Astrocyte (in vitro differentiated cells and primary cell): ENCODE measurements at places on chromosomes 7 and 10.

DNA sequence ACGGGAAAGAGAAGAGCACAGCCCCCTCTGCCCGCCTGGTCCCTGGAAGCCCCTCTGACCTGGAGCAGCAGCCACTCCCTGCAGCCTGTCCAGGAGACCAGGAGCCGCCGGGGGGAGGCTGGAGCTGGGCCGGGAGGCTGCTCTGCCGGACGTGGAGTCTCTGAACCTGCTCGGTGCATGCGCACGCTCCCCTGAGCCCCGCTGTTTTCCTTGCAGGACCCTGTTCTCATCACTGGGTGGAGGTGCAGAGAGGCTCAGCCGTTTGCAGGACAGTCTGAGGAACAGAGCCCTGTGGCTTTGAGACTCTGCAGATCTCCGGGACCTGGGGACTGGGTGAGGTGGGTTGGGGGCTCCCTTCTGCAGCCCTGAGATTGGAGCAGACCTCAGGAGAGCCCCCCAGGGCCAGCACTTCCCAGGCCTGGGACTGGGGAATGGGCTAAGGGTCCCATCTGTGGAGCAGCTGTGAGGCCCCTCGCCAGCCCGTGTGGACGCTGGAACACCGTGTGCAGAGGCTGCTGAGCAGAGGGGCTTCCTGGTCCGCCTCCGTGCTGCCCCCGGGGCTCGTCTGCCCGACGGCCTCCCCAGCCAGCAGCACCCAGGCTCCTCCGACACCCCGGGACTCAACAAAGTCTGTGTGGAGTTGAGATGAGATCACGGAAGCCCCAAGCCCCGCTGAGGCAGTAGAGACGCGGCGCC, 48.5 kb upstream of the ADGRA1 start:
- DNase-seq, result no peak

- no peak for DNase-seq
Measured at GRCh38 chr10:24039897-24040296, 169.0 kb upstream of the KIAA1217 start.

DNA sequence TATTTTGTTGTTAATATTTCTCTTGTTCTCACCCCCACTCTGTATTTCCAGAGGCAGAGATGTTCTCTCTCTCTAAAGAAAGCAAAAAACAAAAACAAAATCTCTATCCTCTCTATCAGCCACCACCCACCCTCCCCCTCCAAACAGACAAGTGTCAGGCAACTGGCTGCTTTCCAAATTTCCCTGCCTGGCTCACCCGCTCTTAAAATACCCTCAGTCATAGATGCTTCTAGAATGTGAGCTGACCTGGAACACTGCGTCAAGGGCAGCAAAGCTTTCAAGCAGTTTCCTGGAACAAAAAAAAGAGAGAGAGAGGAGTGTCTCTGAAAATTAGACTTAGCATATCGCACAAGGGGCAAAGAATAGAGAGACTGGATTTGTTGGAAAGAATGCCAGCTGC, 341.0 kb upstream of the ZMIZ1 start:
- DNase-seq, result no peak

DNA sequence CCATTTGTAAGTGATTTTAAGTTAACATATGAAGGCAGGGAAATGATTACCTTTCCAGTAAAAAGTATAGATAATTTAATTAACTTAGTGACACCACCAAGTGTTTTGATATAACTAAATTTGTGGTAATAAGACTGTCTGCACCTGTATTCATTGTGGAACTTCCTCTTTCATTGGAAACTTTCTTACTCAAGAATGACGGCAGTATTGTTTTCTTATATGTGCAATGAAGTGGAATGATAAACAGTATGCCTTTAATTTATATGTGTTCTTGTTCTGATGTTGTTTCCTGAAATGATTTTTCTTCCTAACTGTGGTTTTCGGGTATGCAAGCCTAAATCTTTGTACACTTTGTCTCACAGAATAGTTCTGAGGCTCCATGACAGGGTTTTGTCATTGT, 46.4 kb downstream of the CASD1 start:
- no peak for DNase-seq

GRCh38 chr10:92066386-92066785, 142.8 kb downstream of the BTAF1 start:
- no peak for DNase-seq

DNA sequence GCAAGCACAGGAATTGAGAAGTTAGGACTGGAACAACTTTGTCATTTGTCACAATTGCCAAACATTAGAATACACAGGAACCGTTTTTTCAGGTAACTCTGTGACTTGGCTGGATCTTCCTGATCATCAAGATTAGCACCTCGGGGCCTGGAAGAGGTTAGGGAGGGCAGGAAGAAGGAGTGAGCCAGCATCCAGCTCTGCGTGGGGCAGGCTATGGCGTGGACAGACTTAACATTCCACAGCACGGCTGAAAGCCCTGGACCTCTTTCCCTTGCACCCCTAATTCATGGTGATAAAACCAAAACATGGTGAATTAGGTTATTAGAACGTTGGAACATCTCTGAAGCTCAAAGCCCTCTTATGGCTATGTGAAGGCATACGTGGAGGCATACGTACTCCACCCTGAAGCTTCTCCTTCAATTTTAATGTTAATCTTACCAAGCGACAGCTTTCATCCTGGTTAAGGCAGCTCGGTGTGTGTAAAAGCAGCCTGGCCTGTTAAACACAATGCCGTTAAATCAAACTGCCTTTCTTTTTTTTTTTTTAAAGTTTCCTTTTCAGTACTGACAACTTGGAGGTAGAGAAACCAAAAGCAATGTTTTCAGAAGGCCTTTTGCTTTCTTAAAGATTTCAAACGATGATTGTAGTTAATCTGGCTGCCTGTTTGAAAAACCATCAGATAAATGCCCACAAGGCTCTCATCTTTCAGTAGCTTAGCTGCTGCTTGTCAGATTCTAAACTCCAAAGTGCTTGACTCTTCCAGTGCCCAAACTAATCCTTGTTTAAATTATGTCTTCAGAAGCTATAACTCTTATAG, 4.5 kb downstream of the GRK5 start:
- no peak for DNase-seq

GRCh38 chr7:158355456-158356065, 232.1 kb downstream of the PTPRN2 start:
- no peak for DNase-seq

DNA sequence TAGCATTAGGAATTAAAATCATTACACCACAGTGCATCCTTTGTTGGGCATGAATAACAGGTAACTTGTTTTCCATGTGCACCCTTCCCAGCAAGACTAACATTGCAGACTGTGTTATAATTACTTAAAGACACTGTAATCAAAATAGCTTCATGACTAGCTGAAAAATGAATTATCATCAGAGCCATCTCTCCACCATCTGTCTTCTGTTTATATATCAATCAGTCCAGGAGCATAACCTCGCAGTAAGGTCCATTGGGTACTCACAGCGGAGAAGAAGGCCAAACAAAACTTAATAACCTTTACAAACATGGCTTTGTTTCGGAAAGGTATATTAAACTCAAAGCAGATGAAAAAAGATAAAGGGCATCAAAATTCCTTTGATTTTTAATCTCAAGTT, 90.6 kb downstream of the ODAD2 start:
- no peak for DNase-seq

- no peak for DNase-seq
Measured at GRCh38 chr10:101902032-101902819, 58.6 kb upstream of the KCNIP2 start.

DNA sequence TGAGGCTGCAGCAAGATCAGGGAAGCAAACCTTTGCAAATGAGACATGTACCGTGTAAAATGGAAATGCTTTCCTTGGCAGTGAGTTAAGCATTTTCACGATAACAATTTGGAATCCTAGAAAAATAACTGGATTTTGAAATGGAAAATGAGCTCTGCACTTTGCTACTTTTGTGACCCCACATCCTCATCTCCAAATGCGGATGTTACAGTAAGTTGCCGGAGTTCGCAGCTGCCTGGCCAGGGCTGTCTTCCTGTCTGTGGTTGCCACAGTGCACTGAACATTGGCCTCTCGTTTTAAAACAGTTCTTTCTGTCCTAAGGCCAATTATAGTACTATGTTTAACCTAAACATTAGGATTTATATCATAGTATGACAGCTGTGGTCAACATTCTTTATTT, 136.2 kb upstream of the FZD8 start:
- no peak for DNase-seq

DNA sequence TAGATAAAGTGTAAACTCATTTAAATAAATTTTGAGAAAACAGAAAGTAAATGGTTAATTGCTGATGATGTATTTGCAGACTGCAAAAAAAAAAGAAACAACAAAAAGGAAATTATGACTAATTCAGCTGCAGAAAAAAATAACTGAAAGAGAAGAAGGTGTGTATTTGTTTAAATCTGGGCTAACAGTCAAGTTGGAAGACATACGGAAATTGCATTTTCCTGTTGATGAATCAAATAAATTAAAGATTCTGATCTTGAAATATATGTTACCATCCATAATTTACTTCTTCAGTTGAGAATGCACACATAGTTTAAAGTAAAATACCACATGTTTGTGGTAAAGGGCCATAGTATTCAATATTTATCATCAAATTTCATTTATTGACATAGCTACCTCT, 19.3 kb upstream of the ING3 start:
- DNase-seq, result no peak

DNA sequence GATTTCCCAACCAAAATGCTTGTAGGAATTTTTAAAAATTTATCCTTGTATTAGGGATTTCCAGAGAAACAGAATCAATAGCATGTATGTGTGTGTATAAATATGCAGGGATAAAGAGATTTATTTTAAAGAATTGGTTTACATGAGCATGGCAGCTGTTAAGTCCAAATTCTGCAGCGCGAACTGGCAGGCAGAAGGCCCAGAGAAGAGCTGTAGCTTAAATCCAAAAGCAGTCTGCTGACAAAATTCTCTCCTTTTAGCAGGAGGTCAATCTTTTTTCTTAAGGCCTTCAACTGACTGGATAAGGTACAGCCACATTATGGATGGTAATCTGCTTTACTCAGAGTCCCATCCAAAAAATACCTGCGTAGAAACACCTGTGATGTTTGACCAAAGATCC, 42.0 kb downstream of the PRR15 start:
- DNase-seq, result no peak

DNA sequence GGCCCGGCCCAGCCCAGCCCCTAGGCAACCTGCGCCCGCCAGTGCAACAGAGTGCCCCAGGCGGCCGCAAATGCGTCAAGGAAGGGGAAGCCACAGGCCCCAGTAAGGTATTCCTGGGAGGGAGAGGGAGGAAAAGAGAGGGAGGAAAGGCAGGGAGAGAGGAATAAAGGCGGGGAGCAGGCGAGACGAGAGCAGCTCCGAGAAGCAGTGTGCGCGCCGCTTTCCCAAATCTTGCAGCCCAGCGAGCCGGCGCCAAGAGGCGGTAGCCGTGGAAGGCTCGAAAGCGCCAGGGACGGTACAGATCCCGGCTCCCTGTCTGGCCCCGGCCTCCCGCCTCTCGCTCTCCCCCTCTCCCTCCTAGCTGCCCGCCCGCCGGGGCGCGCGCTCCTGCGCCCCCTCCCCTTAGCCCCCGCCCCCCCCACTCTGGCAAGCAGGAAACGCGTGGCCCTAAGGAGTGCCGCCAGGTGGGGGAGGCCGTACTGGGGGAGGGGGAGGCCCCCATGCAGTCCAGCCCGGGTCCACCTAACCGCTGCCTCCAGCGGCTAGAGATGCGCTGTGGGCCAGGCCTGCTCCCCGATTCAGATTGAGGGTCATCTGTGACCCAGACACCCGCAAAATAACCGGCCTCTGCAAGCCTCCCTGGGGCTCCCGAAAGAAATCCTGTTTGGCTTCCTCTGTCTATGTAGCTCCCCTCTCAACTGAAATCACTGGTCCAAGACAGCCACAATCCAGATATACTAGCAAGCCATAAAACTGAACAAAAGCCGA, 4.3 kb downstream of the HOXA10 start:
- DNase-seq, result no peak

GRCh38 chr10:17409170-17409733, 45.1 kb downstream of the ST8SIA6 start:
- DNase-seq, result no peak

DNA sequence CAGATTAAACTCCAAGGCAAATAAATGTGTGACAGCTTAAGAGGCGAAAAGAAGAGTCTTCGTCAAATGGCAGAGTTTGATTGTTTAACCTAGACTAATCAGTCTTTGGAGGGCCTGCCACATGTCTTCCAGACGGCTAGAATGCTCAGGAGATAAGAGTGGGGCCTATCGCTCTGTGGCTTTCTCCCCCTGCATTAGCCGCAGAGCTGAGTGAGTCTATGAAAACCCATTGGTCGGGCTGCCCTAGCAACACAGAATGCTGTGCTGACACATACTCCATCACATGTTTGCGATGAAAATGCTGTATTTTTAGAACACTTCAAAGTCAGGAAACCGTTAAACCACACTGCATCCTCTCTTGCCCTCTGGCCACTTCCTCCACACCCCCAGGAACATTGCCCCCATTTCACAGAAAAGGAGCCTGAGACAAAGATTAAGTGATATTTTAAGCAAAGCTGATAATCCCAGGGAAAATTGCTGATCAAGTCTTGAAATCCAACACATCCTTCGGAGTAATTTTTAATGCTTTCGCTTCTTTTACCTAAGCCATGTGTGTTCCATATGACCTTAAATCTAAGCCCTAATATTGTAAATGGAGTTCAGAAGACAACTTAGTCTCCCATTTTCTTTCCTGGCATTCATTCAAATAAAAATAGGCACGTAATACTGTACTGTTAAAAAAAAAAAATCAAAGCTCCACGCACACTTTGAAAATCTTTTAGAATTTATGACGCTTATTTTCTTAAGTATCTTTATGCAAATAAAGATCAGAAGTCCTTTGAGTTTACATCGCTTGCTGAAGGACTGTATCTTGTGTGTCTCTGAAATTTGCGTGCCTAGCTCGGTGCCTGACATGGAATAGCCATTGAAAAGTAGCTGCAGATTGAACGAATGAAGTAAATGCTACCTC, 161.2 kb downstream of the CELF2 start:
- peak; percentile 88 for DNase-seq

- DNase-seq, result peak; percentile 98
Measured at GRCh38 chr7:74097937-74098614, 14.5 kb downstream of the LIMK1 start.

DNA sequence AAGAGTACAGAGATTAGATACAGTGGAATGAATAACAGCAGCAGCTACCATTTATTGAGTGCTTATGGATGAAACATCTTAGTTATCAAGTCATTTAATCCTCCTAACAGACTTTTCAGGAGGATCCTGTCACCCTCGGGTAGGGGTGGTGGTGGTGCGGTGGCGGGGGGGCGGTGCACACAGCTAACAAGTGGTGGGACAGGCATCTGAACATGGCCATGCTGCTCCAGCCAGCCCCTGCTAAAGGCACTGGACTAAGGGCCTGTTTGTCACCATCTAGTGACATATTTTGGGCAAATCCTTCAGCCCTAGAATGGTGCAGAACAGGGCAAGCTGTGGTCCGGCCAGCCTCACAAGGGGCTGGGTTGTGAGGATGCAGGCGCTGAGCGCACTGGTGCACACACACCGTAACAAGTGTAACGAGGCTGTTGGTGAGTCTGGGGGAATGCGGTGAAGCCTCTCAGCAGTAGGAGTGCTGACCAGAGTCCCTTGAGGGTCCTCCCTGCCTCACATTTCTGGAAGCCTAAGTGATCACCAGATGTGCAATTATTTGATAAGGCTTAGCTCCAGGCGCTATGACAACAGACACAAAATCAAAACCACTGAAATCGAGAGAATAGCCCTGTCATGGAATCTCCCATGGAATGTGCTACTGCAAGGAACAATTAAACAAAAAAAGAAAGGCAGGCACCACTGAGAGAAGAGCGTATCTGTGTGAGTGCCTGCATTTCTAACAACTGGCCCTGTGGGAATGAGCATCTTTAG, 102.2 kb downstream of the RNF216 start:
- DNase-seq, result no peak

GRCh38 chr10:73762915-73763314, 18.7 kb downstream of the SEC24C start:
- DNase-seq, result peak; percentile 33
